ENCODE measurements at places on chromosomes 1 and 21. TPM values are rescaled to one million over a fixed set of nuclear protein-coding genes. Genes with fewer than 3 reads are reported as not detected.

Gene DIRAS3
- 2.1 TPM for total RNA-seq

- no peak overlapping the region for H3K27ac ChIP-seq
- H3K4me3 ChIP-seq = no peak overlapping the region
- no peaks in the 10 kb centered on the region for H3K36me3 ChIP-seq
- no peak for DNase-seq
Measured at GRCh38 chr1:114081437-114082303, 72.0 kb downstream of the SYT6 start.

- DNase-seq = peak; percentile 99
- peak within 1 kb of the TSS; percentile 95 for H3K4me3 ChIP-seq
- peaks cover 15% of the 10 kb centered on the region for H3K4me1 ChIP-seq
- H3K27ac ChIP-seq = peak within 1 kb of the TSS; percentile 86
- peaks cover 11% of the 10 kb centered on the region for H3K36me3 ChIP-seq
Measured at GRCh38 chr1:34859446-34860200, at the start of gene SMIM12. Gene SMIM12 (minus strand): TSS chr1:34859749. CDS start chr1:34855977, 3,772 bp downstream.

DNA sequence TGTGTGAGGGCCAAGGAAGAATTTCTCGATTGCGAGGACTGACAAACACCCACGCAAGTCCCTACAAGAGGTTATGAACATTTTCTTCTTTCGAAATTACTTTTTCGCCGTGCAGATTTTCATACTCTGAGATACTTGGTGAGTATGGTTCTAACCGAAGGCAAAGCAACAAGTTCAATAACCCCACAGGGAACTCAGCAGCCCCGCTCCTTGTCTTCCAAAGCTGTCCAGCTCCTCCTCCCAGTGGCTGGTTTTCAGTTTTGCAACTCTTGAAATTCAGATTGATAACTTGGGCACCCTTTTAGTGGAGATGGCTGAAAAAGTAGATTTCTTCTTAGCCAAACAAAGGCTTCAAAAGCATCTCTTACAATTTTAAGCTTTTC is 154.4 kb downstream of the SETD4 start:
- H3K4me3 ChIP-seq = no peak overlapping the region
- no peak overlapping the region for H3K27ac ChIP-seq
- H3K4me1 ChIP-seq = peaks cover 3% of the 10 kb centered on the region
- H3K36me3 ChIP-seq = no peaks in the 10 kb centered on the region
- peaks cover 3% of the 10 kb centered on the region for H3K27me3 ChIP-seq
- DNase-seq = no peak

- no peak overlapping the region for H3K27ac ChIP-seq
- DNase-seq = no peak
- no peak overlapping the region for H3K4me3 ChIP-seq
- no peaks in the 10 kb centered on the region for H3K36me3 ChIP-seq
- H3K4me1 ChIP-seq = peaks cover 4% of the 10 kb centered on the region
Measured at GRCh38 chr1:97207868-97208267, 486.3 kb downstream of the PTBP2 start.

Measured in osteoblast (primary cell).